ENCODE measurements at places on chromosomes 5 and 9. TPM values are rescaled to one million over a fixed set of nuclear protein-coding genes. Genes with fewer than 3 reads are reported as not detected.

Gene SPINK13
- total RNA-seq, result not detected

Gene C5orf52
- not detected for total RNA-seq

Gene PITX1
- total RNA-seq, result not detected

Gene CDH9
- total RNA-seq, result not detected

Gene LYRM7
- total RNA-seq, result 24.1 TPM

Gene SYNPO
- not detected for total RNA-seq

Gene DHFR
- 82.7 TPM for total RNA-seq

Gene AUH
- 33.5 TPM for total RNA-seq

Gene EGR1
- 11.8 TPM for total RNA-seq

Gene FBXL7
- not detected for total RNA-seq

Gene TIMD4
- total RNA-seq, result 1.5 TPM

Gene PRSS3
- 0.84 TPM for total RNA-seq

Gene GFI1B
- not detected for total RNA-seq

DNA sequence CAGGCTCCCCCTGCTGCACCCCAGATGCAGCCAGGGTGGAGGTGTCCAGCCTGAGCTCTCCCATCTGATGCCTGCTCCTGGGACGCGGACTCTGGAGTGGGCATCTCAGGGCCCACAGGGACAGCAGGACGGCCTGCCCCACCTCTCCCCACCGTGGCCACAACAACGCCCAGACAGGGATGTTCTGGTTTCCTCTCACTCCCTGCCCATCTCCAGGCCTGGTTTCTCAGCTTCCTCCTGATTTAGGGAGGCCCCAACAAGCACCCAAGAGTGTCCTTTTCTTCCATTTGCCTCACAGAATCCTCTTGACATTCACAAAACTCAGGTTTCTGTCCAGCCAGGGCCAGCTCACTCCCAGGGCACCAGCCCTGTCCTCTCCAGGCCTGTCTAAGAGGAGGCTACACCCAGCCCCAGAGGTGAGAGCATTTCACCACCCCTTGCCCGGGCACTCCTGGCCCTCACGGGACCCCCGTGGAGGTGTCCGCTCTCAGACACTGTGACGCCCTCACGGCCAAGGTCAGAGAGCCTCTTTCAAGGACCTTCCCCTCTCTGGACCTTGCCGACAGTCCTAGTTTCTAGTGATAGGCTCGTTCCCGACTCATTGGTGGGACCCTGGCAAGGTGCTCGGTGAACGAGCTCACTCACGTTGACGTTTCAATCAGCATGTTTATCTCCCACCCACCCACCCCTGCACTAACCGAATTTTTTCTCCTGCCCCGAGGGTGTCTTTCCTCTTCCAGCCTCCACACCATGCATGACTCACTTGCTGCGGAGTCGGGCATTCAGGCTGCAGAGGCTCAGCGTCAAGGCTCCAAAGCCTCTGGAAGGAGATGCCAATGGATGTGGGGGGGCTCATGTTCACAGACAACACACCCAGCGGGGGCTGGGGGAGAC is 62.0 kb upstream of the UNC5A start:
- no peak overlapping the region for H3K4me3 ChIP-seq
- no peaks in the 10 kb centered on the region for H3K36me3 ChIP-seq
- H3K27ac ChIP-seq, result no peak overlapping the region
- H3K27me3 ChIP-seq, result peaks cover 48% of the 10 kb centered on the region

DNA sequence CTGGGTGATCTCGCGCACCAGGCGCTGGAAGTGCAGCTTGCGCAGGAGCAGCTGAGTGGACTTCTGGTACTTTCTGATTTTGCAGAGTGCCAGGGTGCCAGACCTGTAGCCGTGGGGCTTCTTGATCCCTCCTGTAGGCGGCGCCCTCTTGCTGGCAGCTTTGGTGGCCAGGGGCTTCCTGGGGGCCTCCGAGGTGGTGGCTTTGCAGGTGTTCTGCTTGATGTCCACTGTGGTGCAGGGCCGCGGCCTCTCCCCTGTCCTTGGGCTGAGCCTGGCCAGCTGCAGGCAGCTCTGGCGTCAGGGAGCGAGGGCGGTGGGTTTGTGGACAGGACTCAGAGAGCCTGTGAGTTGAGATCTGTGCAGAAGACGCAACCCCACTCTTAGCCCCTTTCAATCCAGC is 36.1 kb downstream of the TAF11L14 start:
- H3K4me1 ChIP-seq, result no peaks in the 10 kb centered on the region
- no peak overlapping the region for H3K4me3 ChIP-seq
- DNase-seq, result no peak
- H3K36me3 ChIP-seq, result no peaks in the 10 kb centered on the region
- no peak overlapping the region for H3K27ac ChIP-seq

- no peaks in the 10 kb centered on the region for H3K27me3 ChIP-seq
- DNase-seq, result no peak
- no peaks in the 10 kb centered on the region for H3K4me1 ChIP-seq
- H3K4me3 ChIP-seq, result no peak overlapping the region
- H3K36me3 ChIP-seq, result no peaks in the 10 kb centered on the region
These were observed 129.0 kb upstream of the ALDH1B1 start for GRCh38 chr9:38263532-38263931.

DNA sequence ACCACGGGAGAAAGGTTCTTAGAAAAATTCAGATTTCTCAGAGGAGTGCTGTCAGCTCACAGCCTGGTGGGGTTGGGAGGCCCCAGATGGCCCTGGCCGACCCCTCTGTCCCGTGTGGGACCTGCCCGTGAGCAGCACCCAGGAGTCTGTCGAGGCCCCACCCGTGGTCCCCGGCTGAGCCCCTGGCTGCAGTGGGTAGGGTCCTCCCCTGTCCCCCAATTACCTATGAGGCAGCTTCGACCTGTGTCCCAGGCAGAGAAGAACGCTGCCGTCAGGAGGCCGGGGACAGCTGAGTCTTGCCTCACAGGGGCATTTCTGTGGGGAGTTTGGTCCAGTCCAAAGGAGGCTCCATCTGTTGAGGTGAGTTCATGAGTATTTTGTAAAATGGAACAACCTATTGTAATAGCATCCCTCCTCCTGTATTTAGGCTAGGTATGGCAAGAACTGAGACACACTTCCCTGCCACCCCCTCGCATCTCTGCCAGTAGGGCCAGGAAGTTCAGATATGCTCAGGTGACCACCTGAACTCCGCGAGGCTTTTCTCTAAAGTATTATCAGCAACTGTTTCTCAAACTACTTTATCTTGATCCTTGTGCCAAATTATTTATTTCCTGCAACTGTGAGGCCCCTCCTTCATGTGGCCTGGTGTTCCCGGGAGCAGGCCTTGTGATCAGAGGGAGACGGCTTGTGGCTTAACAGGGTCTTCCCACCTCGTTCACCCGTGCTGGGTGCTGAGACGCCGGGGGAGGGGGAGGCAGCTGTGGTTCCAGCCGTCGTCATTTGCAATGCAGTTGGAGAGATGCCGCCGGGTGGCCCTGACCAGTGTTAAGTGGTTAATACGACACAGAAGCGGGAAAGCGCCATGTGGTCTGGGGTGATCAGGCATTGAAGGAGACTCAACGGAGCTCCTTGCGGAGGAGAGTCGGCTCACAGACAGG is 1.7 kb downstream of the AHRR start:
- no peaks in the 10 kb centered on the region for H3K36me3 ChIP-seq
- no peak overlapping the region for H3K4me3 ChIP-seq
- DNase-seq, result no peak
- H3K27ac ChIP-seq, result no peak overlapping the region

GRCh38 chr5:136006761-136007251 is 22.0 kb upstream of the TGFBI start:
- no peak for DNase-seq
- no peaks in the 10 kb centered on the region for H3K27me3 ChIP-seq
- H3K4me1 ChIP-seq, result no peaks in the 10 kb centered on the region
- no peaks in the 10 kb centered on the region for H3K36me3 ChIP-seq

- no peaks in the 10 kb centered on the region for H3K36me3 ChIP-seq
- H3K27ac ChIP-seq, result no peak overlapping the region
- DNase-seq, result no peak
- H3K4me3 ChIP-seq, result no peak overlapping the region
These were observed 133.2 kb downstream of the CFAP90 start for GRCh38 chr5:7717691-7718090.

GRCh38 chr5:132434416-132435286 is 55.9 kb downstream of the IRF1 start:
- H3K4me3 ChIP-seq, result no peak overlapping the region
- no peak for DNase-seq
- H3K27me3 ChIP-seq, result no peaks in the 10 kb centered on the region
- H3K4me1 ChIP-seq, result peaks cover 95% of the 10 kb centered on the region
- no peak overlapping the region for H3K27ac ChIP-seq

DNA sequence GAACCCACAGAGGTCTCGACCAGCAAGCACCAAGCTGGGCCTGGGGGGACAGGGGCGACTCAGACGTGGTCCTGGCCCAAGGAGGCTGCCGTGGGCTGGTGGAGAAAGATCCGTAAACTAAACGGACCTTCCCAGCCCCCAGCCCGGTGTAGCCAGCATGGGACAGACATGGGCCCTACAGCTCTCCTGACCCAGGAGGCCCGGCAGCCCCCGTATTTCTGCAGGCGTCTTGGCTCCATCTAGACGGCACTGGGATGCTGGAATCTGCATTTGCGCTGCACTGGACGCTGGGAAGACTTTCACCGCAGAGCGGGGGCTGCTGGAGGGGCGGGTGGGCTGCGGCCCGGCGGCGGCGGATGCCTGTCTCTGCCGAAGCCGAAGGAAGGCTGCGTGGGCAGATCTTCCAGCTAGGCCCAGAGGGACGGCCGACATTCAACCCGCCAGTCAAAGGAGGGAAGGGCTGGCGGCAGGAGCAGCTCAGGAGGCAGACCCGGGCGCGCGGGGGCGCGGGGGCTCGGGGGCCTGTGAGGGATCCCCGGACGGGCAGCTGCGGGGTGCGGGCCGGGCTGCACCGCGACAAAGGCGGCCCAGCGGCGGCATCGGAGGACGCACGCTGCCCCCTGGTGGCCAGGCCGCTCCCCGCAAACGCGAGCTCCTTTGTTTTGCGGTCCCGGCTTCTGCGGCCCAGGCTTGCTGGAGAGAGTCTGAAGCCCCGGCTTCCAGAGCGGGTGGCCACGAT is 266.2 kb downstream of the NSG2 start:
- H3K27me3 ChIP-seq, result no peaks in the 10 kb centered on the region
- H3K27ac ChIP-seq, result no peak overlapping the region
- no peaks in the 10 kb centered on the region for H3K4me1 ChIP-seq
- no peak overlapping the region for H3K4me3 ChIP-seq

- H3K4me3 ChIP-seq, result no peak overlapping the region
- no peaks in the 10 kb centered on the region for H3K4me1 ChIP-seq
- H3K27ac ChIP-seq, result no peak overlapping the region
- H3K27me3 ChIP-seq, result no peaks in the 10 kb centered on the region
- no peak for DNase-seq
- no peaks in the 10 kb centered on the region for H3K36me3 ChIP-seq
These were observed 212.2 kb downstream of the TRIO start for GRCh38 chr5:14355391-14355790.

DNA sequence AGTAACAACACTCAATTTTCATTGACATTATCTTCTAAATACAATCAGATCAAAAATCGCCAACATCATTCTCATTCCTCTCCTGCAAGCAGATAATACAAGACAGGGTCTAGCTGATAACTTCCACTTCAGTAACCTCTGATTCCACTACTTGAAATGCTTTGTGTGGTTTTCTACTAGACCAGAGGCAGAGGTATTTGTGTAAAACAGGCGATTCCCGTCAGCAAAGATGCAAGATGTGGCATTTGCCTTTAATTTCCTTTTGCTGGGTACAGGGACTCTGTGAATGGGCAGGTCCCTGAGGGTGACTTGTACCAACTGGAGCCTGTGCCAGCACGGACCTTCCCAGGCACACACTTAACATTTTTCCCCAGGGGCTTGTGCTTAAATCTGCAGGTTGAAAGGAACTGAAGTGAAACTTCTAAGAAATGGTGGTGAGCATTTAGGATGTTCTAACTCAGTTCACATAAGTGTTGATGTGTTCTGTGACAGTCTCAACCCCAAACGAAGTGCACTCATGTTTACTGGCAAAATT is 625.5 kb upstream of the WWC1 start:
- H3K27me3 ChIP-seq, result no peaks in the 10 kb centered on the region
- no peak overlapping the region for H3K4me3 ChIP-seq
- H3K4me1 ChIP-seq, result no peaks in the 10 kb centered on the region
- no peak for DNase-seq

DNA sequence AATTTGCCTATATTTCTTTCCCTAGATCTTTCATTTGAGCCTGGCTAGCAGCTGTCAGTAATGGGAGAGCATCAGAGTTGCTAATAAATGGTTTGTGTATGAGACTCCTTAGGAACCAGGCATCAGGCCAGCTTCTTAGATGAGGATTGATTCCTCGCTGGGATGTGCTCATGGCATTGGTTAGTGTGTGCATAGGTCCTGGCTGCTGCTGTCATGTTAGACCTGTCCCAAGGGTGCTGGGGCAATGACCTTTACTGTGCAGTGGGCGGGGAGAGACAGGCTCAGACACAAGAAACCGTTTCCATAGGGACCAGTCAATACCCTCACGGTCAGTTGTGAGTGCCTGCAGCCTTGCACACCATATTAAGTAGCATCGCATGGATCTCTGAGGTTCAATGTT is 112.3 kb upstream of the NR3C1 start:
- H3K4me1 ChIP-seq, result no peaks in the 10 kb centered on the region
- no peak overlapping the region for H3K4me3 ChIP-seq
- H3K36me3 ChIP-seq, result no peaks in the 10 kb centered on the region
- no peaks in the 10 kb centered on the region for H3K27me3 ChIP-seq
- H3K27ac ChIP-seq, result no peak overlapping the region

DNA sequence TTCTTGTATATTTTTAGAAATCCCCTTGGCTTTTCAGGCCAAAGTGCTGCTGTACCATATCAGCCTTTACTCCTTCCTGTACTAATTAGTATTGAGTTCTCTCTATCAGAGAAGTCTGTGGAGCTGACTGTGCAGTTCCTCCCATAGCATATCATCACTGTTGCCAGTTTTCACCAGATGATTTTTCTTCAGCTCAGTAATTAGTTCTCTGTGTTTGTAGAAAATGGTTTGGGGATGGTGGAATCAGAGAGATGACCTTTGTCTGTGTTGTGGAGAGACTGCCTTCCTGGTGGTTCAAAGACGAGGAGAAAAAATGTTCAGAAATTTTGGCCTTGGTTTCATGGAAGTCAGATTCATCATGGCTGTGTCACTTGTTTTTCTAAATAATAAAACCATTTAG is 227.5 kb upstream of the ACTBL2 start:
- no peak overlapping the region for H3K27ac ChIP-seq
- DNase-seq, result no peak
- H3K27me3 ChIP-seq, result no peaks in the 10 kb centered on the region
- no peak overlapping the region for H3K4me3 ChIP-seq
- H3K4me1 ChIP-seq, result no peaks in the 10 kb centered on the region
- no peaks in the 10 kb centered on the region for H3K36me3 ChIP-seq

DNA sequence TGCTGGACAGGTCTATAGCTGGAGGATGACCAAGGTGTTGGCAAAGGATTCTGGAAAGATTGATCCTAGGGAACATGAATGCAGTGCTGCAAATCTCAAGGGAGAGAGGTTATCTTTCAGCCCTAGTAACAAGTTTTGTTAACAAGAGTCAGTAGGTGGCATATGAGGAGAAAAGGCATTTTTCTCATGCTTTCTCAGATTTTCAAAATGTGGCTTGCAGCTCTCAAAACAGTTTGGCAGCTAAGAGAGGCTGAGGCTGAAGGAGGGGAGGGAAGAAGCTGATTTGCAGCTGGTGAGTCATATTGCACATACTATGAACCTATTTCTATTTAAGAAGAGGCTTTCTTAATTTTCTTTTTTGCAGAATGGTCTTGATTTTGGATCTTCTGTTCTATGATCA is 64.3 kb upstream of the PCA3 start:
- no peak for DNase-seq
- no peak overlapping the region for H3K27ac ChIP-seq
- no peak overlapping the region for H3K4me3 ChIP-seq
- H3K27me3 ChIP-seq, result no peaks in the 10 kb centered on the region
- H3K36me3 ChIP-seq, result no peaks in the 10 kb centered on the region

GRCh38 chr9:116155698-116156039 is 2.1 kb downstream of the PAPPA start:
- H3K27ac ChIP-seq, result no peak overlapping the region
- no peak for DNase-seq
- no peak overlapping the region for H3K4me3 ChIP-seq
- H3K4me1 ChIP-seq, result no peaks in the 10 kb centered on the region
- H3K27me3 ChIP-seq, result peaks cover 4% of the 10 kb centered on the region

All from CD8-positive, alpha-beta memory T cell (primary cell).